ENCODE measurements at places on chromosomes 3 and 15.

GRCh38 chr3:101548527-101549105 lies 13.1 kb upstream of the TRMT10C start:
- DNase-seq, result no peak

DNA sequence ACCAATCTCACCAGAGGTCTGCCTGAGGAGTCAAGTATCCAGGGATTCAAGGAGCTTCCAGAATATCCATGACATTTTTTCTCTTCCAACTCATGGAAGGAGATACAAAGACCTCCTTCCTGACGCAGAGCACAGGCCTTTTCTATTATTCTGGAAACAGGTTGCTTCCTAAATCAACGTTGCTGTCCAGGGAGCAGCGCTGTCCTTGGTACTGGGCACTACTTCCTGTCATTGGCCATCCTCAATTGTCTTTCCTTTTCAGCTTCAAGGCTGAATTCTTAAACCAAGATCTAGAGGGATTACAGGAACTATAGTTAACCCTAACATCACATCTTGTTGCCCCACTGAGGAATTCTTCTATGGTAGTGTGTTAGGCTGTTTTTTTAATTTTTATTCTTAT lies 50.4 kb upstream of the TBC1D21 start:
- no peak for DNase-seq

DNA sequence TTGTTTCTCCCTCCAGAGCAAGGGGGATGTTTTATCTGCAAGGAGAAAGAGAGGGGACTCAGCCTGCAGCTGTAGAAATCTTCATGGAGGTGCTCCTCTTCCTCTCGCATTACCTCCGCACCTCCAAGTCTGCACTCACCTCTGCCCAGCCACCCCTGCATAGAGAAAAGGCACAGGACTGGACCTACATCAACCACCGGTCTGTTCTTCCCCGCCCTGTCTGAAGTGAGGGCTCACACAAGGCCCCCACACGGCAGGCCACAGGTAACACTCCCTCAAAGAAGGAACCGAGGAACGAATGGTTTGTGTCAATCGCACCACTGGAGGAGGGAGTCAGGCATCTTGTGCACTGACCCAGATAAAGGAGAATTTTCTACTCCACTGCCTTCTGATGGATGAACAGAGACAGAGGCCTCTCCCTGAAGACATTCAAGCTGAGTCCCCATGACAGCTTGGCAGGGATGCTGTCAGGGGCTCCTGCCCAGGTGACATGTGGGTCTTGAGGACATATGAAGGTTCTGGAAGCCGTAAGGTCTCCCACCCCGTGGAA lies 260.3 kb downstream of the XXYLT1 start:
- DNase-seq, result no peak

- no peak for DNase-seq
These were observed 273.8 kb upstream of the RGMA start for GRCh38 chr15:93362821-93363220.

GRCh38 chr3:125594125-125594524 lies 1.2 kb downstream of the OSBPL11 start:
- no peak for DNase-seq

DNA sequence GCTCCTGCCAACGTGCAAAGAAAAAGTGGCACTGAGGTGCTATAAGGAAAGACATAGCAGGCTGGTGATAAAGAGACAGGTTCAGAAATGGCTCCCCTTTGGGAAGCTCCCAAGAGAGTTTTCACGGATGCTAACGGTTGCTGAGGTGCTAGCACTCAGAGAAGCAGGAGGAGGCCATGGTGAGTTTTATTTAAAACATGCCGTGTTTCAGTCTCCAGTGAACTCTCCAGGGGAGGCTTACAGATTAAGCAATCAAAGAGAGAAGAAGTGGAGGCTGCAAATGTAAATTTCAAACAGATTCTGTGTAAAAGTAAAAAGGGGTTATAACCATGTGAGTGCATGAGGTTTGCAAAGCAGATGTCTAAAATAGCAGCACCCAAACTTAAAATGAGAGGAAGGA lies 346.2 kb downstream of the NTRK3 start:
- no peak for DNase-seq

GRCh38 chr3:59555593-59556315 lies 505.9 kb upstream of the CFAP20DC start:
- no peak for DNase-seq

GRCh38 chr3:173403376-173403775 lies 5.8 kb downstream of the NLGN1 start:
- DNase-seq, result no peak

- DNase-seq, result no peak
These were observed 315.9 kb downstream of the ZIC4 start for GRCh38 chr3:147090461-147090860.

- no peak for DNase-seq
These were observed 21.6 kb upstream of the TASOR start for GRCh38 chr3:56704706-56705105.

DNA sequence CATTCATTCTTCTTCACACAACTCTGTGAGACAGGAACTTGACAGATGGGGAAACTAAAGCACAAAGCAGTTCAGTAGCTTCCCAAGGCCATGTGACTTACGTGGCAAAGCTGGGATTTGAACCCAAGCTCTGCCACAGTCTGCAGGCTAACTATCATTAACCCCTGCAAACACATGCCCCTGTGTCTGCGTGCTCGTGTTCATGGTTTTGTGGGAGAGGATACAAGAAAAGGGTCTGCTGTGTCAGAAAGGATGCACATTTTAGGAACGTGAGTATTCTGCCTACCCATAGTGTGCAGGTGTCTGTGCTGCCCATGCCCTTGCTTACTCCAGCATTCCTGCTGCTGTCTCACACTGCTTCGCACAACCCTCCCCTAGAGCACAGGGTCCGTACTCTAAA lies 137.0 kb downstream of the CHDH start:
- DNase-seq, result no peak

- DNase-seq, result no peak
These were observed 104.4 kb downstream of the RPL22L1 start for GRCh38 chr3:170765419-170766078.

GRCh38 chr3:168598250-168598649 lies 502.5 kb upstream of the GOLIM4 start:
- no peak for DNase-seq

- DNase-seq, result no peak
These were observed 97.0 kb upstream of the LIPC start for GRCh38 chr15:58334803-58335202.

DNA sequence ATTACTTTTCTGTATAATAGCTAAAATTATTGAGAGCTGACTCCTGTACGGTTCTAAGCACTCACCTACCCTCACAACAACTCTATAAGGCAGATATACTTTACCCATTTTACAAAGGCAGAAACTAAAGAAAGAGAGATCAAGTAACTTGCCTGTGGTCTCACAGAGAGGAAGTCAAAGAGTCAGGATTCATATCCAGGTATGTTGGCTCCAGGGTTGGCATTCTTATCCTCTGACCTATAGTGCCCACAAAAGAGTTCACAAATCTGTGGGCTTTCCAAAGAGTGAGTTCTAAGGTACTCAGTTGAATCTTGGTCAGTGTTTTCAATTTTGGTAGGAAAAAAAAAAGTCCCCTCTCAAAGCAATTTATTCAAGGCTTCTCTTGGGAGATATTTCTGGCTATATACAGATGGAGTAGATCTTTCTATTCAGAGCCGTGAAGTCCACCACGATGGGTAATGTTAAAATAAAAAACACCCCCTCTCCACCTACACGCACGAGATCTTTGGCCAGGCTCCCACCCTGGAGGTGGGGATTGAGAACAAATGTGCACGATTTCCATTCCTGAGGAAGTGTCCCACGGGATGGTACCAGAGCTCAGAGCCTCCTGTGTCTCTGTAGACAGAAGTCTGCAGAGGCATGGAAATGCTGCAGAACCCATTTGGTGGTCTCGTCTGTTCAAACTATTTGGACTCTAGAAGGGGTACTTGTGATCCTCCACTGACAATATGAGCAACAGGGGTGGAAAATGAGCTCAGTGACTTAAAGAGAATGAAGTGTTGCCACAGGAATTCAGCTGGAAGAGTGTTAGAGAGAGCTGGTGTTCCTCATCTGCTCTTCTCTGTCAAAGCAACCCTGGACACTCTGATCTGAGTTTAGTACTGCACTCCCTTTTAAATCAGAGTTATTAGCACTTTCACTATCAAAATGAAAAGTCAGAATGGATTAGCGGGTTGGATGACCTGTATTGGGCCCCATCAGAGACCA lies 212.1 kb upstream of the EIF1B start:
- DNase-seq, result no peak

DNA sequence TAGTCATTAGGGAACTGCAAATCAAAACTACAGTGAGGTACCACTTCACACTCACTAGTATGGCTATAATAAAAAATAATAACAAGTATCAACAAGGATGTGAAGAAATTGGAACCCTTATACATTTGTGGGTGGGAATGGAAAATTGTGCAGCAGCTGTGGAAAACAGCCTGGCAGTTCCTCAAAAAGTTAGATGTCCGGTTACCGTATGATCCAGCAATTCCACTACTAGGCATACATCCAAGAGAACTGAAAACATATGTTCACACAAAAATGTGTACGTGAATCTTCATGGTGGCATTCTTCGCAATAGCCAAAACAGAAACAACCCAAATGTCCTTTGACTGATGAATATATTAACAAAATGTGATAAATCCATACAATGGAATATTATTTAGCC lies 187.9 kb upstream of the LYSMD4 start:
- DNase-seq, result no peak

DNA sequence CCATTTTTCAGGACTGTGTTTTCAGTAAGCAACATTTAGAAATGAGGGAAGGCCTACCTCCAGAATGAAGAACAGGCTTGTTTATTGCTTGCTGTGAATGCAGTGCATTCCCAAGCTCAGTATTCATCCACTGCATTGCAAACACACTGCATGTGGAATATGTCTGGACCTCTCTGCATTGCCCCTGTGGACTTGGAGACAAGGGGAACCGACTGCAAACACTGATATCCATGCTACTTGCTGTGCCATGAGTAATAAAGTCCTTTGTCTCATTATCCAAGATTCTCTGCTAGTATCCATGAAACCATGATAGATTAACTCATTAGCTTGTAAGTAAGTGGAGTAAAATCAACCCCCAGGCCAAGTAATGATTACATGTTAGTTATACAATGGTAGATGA lies 301.2 kb upstream of the NR2E3 start:
- DNase-seq, result no peak

- no peak for DNase-seq
These were observed 22.9 kb upstream of the PLXNA1 start for GRCh38 chr3:126959921-126960603.
